ENCODE measurements at places on chromosomes 4 and X.

DNA sequence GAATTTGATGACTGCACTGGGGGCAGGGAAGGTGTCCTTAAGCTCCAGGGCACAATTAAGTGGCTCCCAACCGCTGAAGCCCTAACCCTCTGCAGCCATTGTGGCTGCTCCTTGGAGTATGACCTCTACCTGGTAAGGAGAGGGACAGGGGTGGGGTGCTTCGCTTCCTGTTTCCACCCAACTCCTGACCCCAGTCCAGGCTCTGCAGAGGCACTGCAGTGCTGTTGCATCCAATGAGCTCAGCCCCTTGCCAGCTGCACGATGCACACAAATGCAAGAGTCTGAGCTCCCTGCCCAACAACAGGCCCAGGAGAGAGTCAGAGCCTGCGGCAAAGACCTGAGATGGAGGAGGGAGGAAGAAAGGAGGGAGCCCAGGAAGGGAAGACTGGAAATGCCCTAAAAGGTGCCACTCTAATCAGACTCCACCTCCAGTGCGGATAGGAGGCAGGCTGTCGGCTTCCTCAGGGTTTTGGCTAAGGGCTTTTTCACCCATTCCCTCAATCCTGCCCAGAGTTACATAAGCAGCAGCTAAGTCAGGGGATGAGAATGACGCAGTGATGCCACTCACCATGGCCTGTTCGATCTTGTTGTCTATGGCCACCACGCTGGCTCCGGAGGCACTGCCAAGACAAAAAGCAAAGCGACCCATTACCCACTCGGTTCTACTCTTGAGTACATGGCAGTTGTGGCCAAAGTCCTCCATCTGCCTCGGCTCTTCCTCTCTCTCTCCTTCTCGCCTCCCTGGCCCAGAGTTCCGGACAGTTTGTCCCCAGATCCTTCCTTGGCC lies 60.1 kb downstream of the TSC22D3 start:
- no peak for DNase-seq

DNA sequence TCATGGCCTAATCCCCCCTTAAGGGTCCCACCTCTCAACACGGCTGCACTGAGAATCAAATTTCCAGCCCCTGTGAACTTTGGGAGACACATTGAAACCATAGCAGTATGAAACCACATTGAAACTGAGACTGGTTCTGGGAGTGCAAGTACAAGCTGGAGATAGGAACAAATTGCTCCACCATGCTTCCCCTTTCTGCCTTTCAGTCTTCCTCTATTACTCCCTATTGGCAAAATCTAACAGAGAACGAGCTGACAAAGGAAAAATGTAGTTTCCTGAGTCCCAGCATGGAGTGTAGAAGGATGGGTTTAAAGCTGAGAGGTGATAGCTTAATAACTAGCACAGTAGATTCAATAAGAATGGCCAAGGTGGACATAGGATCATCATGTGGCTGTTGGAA lies 161.7 kb upstream of the RPL34 start:
- no peak for DNase-seq

GRCh38 chrX:114709406-114709805 lies 125.5 kb downstream of the HTR2C start:
- DNase-seq: no peak

DNA sequence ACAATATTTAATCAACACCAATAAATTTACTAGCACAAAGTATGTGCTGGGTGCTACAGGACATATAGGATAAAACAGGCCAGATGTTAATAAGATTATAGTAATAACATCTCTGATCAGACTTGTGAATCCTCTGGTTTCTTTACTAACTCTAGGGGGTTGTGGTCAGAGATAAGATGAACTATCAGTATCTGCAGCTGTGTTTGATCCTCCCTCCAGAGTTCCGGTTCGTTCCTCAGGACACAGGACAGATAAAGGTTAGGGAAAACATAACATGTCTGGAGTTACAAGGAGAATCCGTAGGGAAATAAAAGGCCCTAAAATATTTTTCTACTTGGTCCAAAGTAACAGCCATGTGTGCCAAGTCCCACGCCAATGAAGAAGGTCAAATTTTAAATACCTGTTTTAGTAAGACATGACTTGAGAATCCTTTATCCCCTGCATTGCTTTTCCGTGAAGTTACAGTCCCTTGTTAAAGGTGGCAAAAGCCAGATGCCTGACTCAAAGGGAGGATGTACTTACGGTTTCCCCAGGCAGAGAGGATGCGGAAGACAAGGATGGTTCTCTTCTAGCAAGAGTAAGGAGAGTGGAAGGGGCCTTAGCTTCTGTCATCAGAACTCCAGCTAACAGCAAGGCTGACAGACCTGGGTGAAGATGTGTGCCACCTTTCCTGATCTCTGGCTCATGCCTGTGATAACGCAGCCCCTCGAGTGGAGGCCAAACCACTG lies 44.4 kb downstream of the KIAA0232 start:
- DNase-seq: no peak

DNA sequence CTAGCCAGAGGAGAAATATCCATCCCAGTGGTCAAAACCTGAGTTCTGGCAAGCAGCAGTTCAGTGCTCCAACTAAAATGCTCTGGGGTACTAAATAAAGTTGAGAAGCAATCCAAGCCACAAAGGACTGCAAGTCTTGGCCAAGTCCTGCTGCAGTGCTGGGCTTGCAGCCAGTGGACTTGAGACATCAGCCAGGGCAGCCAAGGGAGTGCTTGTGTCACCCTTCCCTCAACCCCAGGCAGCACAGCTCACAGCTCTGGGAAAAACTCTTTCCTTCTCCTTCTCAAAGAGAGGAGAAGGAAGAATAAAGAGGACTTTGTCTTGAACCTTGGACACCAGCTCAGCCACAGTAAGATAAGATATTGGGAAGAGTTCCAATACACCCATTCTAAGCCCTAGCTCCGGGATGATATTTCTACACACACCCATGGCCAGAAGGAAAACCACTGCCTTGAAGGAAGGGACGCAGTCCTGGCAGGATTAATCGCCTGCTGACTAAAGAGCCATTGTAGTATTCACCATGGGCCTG lies 99.8 kb downstream of the PTCHD1 start:
- DNase-seq: no peak

DNA sequence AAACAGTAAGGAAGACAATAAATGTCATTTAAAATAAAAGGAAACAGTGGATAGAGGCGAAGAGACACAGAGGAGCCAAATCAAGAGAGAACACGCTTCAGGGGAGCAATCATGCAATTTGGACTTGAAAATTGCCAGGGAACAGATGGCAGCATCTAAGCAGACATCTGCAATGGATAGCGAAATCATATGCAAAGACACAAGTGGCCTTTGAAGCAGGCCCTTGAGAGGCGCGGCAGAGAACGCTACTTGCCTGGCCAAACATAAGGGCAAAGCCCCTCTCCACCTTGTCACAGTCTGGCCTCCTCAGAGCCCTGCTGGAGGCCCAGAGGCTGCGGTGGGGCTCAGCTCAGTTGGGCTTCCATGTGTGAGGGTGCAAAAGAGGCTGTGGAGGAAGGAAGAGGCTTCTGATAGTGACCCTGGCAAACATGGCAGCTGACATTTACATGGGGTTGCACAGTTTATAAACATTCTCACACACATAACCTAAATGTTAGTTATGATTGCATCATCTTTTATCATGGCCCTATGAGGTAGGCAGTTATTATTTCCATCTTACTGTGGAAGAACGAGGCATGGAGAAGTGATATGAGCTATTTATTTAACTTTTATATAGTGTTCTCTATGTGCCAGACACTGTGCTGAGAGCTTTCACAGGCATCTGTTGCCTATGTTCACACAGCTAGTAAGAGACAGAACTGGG lies 18.3 kb downstream of the ADGRG4 start:
- DNase-seq: no peak

GRCh38 chr4:75699299-75699698 lies 25.1 kb upstream of the USO1 start:
- no peak for DNase-seq

DNA sequence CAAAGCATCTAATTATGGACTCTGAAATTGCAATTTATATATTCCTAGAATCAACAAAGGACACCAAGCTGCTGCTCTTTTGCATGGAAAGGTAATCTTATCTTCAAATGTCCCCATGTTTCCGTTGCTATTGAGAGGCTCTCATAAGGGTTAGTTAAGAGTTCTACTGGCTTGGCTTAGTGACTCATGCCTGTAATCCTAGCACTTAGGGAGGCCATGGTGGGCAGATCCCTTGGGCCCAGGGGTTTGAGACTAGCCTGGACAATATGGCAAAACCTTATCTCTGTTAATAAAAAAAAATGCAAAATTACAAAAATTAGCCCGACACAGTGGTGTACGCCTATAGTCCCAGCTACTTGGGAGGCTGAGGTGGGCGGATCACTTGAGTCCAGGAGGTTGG lies 93.4 kb upstream of the RAPGEF2 start:
- DNase-seq: no peak

DNA sequence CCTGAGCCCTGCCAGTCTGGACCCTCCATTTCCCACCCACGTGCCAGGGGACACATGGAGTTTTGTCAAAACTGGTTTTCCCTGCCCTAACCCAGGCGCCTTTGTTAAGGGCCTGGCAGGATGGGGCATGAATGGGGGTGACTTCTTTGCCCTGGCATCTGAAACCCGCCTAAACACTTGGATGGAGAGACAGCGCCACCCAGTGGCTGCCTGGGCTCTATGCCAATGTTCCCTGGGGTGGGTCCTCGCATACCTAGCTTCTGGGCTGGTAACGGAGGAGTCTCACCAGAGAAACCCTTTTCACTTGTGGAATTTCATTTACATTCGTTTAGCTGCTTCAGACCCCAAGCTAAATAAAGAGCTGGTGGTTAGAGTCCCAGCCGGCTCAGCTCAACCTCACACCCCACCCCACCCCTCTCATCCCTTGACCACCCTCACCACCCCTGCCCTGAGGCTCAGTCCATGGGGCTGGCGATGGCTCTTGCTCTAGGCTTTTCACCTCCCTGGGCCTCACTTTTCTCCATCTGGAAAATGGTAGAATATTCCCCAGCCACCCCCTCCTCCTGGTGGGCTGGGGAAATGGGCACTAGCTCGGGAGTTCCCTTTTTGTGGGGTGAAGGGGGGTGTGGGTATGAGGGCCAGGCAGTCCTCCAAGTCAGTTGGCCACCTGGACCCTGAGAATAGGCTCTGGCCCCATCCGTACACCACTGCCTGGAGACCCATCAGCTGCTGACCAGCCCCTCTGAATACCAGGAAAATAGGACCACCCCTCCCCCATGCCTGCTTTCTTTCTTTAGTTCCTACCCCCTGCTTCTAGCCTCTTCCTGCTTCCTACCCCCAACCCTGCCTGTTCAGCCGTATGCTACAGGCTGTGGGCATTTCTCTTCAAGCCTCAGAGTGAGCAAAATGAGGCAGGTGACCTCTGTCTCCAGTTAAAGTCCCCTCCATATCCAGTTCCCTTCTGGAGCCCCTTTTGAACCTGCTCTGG lies 57.1 kb upstream of the PJA1 start:
- peak; percentile 34 for DNase-seq

GRCh38 chr4:71923070-71923469 lies 108.7 kb upstream of the NPFFR2 start:
- no peak for DNase-seq

DNA sequence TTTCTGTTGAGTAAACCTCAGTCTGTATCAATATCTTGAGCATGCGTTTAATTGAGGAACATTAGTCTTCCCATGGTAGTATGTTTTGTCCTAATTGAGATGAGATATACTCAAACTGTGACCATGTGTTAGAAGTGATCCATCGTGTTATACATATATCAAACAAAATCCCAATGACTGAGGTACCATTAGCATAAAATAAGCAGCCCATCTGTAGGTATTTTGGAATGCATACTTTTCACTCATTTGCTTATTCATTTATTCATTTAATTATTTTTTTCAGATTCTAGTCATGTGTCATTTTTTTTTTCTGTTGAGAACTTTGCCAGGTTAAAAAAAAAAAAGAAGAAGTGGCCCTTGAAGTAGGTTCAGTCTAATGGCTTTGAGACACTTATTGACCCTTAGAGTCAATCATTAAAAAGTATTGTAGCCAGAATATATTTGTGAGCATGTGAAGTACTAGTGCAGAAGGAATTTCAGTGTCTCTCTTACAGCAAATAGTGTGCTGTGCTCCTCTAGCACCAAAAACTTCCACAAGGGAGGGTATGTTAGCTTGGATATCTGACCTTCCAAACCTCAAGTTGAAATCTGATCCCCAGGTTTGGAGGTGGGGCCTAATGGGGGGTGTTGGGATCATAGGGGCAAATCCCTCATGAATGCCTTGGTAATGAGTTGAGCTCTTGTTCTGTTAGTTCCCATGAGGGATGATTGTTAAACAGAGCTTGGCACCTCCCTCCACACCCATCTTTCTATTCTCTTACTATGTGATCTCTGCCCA lies 130.8 kb upstream of the NPY2R start:
- no peak for DNase-seq

DNA sequence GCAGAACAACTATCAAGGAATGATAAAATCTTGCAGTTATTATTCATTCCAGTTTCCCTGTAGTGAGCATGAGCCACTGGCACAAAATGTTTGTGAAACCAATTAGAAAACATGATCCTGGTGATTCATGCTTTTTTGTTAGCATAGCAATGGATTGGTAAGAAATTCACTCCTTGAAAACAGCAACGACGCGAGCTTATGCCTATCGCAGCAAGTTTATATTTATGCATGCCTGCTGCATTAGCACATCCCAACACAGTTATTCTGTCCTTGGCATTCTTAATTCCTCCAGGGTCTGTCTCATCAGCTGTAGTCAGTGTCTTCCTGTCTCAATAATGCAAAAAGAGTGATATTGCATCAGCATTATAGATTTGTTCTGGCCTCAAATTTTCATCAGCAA lies 975.9 kb downstream of the STIM2 start:
- no peak for DNase-seq

DNA sequence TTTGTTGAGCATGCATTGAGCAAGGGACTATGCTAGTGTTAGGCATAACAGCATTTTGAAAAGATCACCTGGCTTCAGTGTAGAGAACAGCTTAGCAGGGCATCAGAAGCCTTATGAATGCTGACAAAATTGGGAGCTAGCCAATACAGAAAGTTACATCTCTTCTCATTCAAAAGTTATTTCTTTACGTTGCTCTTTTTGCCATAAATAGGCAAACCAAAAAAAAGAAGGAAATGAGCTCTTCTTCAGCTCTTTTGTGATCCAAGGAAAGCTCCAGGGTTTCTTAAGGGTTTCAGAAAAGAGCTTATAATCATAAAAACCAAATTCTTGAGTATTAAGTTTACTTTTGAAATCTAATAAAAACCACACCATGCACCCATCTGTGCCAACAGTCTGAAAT lies 35.2 kb upstream of the LNX1 start:
- no peak for DNase-seq
